Stimulated activated CD8-positive, alpha-beta memory T cell treated with anti-CD3 and anti-CD28 coated beads, Interleukin-4, amount 100 ng/mL, for 4 hours (primary cell): ENCODE measurements at places on chromosomes 1 and 21.

DNA sequence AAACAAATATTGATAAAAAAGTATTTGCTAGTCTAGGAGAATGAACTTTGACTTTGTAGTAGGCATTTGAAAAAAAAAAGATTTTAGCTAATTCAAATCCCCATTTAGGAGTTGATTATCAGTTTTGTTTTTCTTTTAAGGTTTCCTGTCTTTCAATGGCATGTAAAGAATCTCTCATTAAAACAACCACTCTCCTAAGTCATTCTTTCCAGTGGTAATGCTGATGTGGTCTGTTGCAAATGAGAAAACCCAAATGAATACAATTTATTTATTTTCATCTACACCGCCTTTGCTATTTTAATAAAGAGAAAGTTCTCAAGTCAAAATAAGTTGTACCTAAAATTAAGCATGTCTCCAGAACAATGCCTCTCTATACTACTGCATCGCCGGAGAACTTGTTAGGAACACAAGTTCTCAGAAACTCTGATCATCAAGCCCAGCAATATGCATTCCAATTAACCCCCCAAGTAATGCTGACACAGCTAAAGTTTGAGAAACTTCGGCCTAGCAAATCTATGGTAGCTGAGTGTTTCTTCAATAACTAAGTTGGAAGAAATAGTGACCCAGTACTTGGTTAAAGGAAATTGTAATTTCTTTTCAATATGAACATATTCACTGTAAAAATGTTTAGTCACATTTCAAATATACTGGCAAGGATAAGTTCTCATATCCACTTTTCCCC lies 255.1 kb downstream of the PTPRC start:
- no peak for DNase-seq

GRCh38 chr1:51634618-51635017 lies 17.7 kb downstream of the OSBPL9 start:
- DNase-seq = no peak

DNA sequence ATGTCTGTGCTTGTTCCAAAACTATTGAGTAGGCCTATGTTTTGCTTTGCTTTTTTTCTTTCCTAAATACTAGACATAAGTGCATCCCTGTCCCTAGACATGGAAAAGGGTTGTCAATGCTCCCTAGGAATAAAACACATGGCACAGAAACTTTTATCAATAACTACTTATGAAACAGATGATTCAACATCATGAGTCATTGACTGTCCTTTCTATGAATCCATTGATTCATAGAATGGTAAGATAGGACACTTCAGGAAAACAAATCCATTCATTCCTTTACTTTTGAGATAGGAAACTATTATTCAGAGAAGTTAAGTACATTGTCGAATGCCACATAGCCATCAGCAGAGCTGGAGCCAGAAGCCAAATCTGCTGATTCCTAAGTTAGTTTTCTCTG lies 147.5 kb downstream of the TSEN15 start:
- DNase-seq = no peak

- no peak for DNase-seq
Observed at GRCh38 chr1:98172578-98172977, 251.7 kb upstream of the DPYD start.

DNA sequence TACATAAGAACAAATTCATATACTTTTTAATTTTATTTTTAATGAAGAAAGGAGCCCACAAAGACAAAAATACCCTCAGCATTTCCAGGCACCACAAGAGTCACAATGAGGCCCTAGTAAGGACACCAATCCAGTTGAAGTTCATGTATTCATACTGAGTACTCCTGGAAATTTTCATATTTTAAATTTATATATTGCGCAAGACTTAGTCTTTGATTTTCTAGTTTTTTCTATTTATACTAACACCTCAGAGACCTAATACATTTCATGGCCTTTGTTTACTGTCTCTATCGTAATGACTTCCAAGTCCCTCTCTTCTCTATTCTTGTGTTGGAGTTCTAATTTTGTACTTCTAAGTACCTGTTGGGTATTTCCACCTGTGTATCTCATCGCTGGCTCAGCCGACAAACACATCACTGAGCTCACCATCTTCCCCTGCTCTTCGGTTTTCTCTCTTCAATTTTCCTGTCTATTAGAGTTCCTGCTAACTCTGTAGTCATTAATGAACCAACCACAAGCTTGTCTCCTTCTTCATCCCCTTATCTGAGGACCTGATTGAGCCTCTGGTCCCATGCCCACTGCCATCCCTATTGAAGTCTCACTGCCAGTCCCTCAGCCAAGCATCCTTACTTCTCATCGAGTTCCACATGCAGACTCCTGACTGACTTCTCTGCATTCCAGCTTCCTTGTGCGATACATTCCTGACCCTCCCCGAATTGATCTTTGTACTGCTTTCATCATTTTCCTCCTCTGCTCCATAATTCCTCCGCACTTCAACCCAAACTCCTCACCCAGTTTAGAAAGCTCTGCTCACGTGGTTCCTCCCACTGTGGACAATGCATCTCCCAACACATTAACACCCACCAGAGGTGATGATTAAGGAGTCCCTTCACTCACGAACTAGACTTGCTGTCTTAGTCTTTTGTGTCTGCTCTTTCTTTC lies 17.3 kb upstream of the IRF2BP2 start:
- no peak for DNase-seq

DNA sequence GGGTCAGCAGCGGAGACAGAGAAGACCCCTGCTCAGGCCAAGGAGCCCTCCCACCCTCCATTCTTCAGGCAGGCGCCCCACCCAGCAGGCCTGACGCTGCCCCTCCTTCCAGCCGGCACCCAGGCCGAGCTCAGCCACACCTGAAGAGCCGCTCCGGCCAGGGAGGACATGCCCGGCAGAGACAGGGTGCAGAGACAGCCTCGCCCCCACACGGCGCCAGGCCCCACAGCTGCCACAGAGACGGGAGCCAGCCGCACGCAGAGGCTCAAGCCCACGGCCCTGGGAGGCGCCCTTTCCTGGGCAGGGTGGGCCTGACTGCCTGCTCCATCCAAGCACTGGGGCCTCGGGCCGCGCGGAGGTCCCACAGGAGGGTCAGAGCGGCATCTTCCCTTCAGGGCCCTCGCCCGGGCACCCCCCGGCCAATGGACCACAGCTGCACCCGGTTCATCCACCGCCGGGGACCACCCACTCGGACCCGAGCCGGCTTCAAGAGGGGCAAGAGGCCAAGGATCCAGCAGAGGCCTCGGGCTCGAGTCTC lies 5.2 kb downstream of the TTLL10 start:
- DNase-seq = no peak
